ENCODE measurements at places on chromosomes 16 and 17.

- DNase-seq = no peak
These were observed 30.9 kb upstream of the PRKCA start for GRCh38 chr17:66271512-66271911.

DNA sequence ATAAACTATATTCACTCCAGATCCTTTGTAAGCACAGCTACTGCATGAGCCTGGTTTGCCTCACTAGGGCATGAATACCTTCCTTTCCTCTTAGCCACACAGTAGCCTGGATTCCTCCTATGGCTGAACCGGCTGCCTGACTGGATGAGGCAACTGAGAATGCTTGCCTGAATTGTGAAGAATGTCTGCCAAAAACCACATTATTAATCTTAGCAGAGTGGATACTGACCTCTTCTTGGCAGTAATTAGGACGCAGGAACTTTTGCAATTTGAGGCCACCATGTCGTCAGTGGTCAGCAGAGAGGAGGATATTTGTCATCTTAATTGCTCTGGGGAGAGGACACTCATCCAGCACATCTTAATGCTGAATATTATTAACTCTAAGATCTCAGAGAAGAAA, 651.8 kb upstream of the GOT2 start:
- peak; percentile 75 for DNase-seq

DNA sequence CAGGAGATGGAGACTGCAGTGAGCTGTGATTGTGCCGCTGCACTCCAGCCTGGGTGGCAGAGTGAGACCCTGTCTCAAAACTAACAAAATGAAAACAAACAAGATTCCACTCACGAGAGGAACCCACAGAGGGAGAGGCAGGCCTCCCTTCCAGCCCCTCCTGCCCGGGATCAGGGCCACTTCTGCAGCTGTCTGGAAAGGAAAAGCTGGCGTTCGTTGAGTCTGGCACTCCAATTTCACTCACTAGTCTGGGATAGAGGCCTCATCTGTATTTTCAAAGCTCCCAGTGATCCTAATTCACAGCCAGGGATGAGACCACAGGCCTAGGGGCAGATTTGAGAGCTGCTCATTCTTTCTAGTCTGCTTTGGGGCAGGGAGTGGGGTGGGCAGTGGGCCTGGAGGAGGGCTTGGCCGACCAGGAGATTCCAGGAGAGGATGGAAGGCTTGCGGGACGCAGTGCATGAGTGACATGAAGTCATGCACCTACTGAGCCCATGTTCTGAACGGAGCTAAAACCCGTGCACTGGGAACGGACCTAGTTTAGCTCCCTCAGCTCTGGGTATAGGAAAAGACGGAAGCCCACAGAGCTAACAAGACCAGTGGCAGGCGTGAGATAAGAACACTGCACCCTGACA, 54.0 kb downstream of the COTL1 start:
- peak; percentile 92 for DNase-seq

DNA sequence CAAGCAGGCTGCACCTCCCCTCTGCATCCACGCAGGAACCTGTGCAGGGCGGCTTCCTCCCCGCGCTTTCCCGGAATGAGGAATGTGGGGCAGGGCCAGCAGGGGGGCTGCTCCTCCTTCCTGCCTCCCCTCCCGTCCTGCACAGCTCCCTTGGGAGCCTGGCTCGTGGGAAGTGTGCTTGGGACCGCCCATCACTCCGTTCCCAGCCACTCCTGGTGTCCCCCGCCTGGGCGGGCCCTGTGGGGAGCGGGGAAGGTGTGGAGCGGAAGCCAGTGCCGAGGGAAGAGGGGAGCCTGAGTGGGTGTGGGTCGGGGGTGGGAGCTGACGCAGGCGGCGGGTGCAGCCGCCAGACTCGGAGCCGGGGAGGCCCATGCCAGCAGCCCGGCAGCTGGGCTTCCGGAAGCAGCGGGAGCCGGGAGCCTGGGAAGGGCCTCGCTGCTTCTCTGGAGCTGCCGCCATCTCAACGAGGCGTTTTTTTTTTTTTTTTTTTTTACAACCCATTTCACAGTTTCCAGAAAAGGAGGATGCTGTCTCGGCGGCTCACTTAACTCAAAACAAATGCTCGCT, 24.1 kb downstream of the BAHCC1 start:
- peak; percentile 81 for DNase-seq

DNA sequence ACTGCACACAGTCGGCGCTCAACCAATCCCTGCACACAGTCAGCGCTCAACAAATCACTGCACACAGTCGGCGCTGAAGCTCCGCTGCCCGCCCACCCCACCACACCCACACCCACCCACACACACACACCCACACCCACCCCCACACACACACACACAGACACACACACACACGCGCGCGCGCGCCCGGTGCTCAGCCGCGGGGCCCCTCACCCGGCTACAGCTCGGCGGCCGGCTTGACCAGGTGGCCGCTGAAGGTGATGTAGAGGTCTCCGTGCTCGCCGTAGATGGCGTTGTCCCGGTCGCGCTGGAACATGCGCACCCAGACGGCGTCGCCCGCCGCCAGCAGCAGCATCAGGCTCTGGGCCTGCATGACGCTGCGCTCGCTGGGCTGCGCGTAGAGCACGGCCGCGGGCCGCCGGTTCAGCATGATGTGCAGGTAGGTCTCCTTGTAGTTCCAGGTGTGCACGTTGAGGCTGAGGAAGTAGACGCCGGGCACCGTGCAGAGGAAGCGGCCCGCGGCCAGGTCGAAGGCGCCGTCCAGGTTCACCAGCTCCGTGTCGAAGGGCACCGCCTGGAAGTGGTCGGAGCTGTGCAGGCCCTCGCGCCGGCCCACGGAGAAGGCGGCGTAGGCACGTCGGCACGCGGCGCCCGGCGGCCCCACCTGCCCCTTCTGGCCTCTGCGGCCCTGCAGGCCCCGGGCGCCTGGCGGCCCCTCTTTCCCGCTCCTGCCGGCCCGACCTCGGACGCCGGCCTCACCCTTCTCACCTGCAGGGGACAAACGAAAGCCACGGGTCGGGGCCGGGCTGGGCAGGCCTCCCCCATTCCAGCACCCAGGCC, 2.5 kb downstream of the C1QTNF8 start:
- no peak for DNase-seq

- no peak for DNase-seq
These were observed 12.6 kb downstream of the TBX4 start for GRCh38 chr17:61464843-61465180.

GRCh38 chr16:82056550-82056896, 21.5 kb downstream of the HSD17B2 start:
- DNase-seq = no peak

DNA sequence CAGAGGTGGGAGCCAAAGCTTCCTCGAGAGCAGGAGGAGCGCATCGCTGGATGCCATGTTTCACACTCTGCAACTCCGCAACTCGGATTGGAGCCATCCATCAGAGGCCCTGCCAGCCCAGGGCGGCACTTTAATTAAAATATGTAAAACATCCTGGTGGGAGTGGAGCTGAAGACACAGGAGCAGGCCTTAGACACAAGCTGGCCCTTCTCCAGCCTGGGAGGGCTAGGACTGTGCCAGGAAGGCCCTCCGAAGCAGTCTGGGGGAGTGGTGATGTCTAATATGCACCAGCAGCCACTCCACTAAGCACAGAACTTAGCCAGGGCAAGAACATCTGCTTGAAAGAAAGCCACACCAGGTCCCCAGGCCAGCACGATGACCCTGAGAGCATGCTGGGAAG, 5.8 kb upstream of the CCDC182 start:
- DNase-seq = no peak

DNA sequence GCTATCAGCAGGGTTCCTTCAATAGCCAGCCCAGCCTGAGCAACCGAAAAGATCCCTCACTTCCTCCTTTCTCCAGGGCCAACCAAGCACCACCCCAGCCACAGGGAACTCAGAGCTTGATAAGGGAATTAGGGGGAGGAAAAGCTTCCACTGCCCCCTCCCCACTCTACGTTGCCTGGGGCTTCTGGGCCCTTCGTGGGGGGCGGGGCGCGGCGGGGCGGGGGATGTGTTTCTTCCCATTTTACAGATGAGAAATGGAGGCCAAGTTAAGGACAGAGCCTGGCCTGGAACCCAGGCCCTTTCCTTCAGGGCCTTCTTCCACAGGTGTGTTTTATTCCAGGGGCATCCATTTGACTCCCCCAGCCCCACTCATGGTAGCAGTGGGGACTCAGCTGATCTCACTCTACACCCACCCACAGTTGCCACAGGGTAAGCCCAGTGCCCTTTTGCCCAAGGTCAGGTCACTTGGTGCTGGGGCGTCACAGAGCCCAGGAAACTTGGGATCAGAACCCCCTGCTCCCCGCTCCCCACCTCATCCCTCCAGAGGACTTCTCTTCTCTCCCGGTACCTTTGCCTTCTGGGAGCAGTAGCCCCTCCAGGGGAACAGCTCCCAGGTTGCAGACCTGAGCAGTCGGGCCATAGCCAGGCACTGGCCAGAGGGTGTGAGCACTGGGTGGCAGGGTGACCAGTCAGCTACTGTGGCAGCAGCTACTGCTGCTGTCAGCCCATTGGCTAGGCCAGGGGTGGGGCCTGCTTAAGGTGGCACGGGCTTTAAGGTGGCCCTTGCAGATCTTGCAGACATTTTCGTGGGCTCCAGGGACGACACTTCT, at the start of gene LDHD:
TSS of gene LDHD (minus strand) at position 700 of the 830 bp plus-strand sequence. CDS start at position 640, 60 bp downstream.
- DNase-seq = peak; percentile 51

DNA sequence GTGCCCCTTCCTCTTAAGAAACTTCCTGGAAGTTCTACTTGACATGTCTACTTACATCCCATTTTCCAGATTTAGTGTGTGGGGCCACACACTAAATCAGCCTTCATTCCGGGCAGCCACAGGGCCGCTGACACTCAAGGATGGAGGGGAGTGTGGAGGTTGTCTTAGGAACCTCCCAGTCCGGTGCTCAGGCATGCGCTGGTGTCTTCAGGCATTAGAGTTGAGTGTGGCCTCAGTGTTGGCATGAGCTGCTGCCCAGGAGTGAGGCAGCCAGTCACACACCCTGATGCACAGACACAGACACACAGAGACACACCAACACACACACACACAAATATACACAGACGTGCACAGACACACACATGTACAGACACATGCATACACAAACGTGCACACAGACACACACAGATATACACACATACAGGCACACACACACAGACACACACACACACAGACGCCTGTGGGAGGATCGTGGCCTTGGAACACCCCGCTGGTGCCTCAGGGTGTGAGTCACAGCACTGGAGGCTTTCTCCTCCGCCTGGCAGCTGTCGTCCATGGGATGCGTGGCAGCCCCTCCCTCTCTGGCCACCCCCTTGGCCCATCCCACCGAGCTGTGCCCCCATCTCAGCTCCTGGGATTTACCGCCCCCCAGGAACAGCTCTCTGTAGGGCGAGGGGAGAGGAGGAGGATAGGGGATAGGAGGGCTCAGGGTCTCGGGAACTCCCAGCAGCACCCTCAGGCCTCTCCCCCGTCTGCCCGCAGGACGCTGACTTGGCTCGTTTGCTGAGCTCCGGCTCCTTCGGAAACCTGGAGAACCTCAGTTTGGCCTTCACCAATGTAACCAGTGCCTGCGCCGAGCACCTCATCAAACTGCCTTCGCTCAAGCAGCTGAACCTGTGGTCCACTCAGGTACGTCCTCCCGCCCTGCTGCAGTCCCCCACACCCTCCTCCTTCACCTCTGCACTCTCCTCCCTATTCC, 75.6 kb upstream of the PLCG2 start:
- peak; percentile 27 for DNase-seq

- DNase-seq = no peak
These were observed 391.6 kb downstream of the CDH11 start for GRCh38 chr16:64730261-64730660.
